ENCODE measurements at places on chromosomes 5 and 9.

- no peak for DNase-seq
These were observed 19.4 kb downstream of the CSF1R start for GRCh38 chr5:150066901-150067396.

GRCh38 chr5:32710550-32711361 lies at the start of gene NPR3:
Gene NPR3, plus strand, starts transcription at chr5:32711321. Its CDS starts 456 bp downstream, at chr5:32711777.
- no peak for DNase-seq

GRCh38 chr9:36092509-36093215 lies 43.9 kb upstream of the GLIPR2 start:
- peak; percentile 55 for DNase-seq

DNA sequence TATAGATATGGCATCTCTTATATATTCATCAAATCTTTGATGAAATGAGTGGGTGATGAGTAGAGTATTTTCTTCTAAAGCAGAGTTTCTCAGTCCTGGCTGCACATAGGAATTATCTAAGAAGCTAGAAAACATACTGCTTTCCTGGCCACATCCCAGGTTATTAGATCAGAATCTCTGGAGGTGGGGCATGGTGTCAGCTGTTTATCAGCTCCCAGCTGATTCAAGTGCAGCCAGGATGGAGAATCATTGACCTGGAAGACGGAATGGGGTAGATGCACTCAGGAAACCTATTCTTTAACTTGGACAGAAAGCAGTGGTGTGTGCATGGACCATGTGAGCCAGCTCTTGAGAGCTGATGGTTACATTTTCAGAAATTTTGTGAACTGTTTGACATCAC lies 108.1 kb upstream of the IL6ST start:
- DNase-seq = no peak

DNA sequence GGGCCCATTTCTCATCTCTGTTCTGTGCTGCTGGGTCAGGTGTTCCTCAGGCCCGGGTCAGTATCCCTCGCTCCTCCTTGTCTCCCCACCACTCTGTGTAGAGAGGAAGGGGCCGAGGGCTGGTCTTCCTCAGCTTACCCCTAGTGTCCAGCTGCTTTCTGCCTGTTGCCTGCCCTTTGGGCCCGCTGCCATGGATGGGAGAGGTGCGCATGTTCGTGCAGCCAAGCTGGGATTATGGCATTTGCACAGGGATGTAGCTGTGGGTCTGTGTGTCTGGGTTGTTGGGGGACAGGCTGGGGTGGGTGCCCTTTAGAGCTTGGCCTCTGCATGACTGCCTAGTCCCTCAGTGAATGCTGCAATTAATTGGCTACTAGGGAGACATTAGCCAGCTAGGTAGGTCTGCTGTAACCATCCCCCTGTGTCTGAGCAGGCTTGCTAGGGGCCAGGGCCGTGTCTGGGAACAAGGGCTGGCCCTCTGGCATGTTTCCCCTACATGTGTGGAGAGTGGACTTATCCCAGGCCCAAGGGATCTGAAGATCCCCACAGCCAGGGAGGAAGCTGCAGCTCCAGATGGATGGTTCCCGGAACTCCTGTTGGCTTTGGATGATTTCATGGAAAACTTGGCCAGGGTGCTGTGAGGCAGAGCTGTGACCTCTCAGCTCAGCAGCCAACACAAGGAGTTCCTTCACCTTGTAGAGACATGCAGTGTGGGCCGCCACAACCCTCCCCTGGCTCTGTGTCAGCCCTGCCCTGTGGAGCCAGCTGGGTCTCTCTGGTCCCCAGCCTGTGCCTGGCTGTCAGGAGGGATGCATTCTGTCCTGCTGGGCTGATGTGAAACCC lies 161.9 kb downstream of the MACROH2A1 start:
- no peak for DNase-seq

GRCh38 chr9:127815512-127816361 lies 13.1 kb downstream of the FPGS start:
- no peak for DNase-seq

GRCh38 chr9:22240619-22241018 lies 206.0 kb upstream of the DMRTA1 start:
- DNase-seq = no peak

- DNase-seq = peak; percentile 84
These were observed 526 bp upstream of the GALNT10 start for GRCh38 chr5:154189819-154190594.

DNA sequence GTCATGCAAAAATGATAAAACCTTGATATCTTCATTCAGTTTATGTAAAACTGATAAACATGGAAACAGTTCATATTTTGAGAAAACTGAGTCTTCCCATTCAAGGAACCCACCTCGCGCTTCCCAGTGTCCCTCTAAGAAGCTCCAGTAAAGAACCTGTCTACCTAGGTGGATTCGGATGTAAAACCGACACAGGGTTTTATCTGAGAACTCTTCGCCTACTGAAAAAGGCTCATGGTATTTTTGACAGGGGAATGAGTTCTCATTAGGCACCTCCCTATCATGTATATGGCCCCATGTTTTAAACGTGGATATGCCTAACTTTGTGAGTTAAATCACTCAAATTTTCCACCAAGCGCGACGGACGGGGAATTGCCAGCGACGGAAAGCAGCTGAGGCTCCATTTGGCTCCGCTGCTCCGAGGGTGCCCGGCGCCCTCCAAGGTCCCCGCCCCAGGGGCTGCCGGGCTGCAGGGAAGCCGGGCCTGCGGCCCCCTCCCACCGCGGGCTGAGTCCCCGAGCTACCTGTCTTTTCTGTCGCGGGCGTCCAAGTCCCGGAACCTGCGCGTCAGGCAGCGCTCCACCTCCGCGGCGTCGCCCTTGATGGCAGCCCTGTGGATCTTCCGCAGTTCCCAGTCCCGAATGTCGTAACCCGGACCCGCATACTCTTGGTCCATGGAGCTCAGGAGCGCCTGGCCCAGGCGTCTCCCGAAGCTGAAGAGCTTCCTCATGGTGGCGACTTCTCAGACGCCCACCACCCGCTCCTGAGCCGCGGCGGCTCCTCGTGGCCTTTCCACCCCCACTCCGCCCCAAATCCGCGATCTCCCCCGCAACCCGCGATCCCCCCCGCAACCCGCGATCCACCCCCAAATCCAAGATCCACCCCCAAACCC lies 594 bp downstream of the ANKRD18A start:
- peak; percentile 40 for DNase-seq

DNA sequence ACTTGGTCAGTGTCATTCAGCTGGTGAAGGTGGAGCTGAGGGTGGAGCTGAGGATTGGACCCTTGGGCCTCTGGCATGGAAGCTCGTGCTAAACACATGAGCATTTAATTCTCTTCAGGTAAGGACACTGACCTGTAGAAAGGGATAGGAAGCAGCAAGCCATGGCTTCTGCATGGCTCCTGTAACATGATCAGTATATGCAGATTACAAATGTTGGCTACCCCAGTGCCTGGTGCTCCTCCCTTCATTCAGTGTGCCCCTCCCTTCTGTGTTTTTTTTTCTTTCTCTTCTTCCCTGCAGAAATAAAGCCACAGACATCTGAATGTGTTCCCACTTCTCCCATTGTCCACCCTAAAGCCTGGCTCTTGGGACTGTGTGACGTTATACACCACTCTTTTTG lies 52.9 kb downstream of the ARHGAP26 start:
- no peak for DNase-seq

DNA sequence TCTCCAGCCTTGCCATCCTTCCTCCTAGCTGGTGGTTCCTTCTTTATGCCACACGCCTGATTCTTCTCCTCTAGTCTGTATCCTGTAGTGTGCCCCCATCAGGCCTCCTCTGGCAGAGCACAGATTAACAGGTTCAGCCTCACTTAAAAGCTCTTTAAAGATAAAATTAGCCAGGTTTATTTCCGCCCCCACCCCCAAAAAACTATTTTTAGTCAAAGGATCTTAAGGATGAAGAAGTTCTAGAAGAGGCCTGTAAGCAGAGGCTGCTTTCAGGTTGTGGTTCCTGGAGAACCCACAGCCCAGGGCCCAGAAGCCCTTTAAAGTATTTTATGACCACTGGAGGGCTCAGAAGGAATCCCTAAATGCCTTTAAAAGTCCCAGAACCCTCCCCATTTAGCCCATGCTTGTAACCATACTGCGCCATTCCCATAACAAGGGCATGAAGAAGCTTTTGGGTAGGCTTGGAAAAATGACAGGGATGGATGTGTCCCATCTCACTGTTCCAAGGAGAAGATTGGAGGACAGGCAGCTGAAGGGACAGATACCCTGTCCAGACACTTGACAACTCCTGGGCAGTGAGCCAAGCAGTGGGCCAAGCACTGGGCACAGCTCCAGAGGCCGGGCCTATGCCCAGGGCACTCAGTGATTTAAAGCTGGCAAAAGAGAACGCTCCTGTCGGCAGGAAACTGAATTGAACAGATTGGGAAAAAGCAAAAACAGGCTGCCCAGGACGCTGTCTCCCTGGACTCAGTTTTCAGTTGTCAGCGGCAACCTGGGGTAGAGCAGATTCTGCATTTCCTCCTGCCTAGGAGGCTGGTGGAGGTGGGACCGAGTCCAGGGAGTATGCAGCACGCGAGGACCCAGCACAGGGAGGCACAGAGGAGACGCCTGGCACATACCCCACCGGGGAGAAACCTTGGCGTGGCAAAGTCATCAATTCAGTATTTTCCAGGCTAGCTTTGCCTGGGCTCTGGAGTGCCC lies 106.3 kb upstream of the SSBP2 start:
- peak; percentile 17 for DNase-seq

GRCh38 chr9:89576404-89576839 lies 28.4 kb upstream of the GADD45G start:
- DNase-seq = peak; percentile 43
